H9 (cell line): ENCODE measurements at places on chromosomes 12 and 14. TPM values are rescaled to one million over a fixed set of nuclear protein-coding genes. Genes with fewer than 3 reads are reported as not detected.
A peak's percentile ranks its signal among the peaks of the same experiment; 100 is the strongest.

- H3K4me3 ChIP-seq = no peak overlapping the region
- no peak overlapping the region for H3K27ac ChIP-seq
- DNase-seq = no peak
- H3K36me3 ChIP-seq = no peaks in the 10 kb centered on the region
- no peaks in the 10 kb centered on the region for H3K27me3 ChIP-seq
- H3K4me1 ChIP-seq = no peaks in the 10 kb centered on the region
Measured at GRCh38 chr14:50615552-50615951, 52.6 kb downstream of the SAV1 start.

DNA sequence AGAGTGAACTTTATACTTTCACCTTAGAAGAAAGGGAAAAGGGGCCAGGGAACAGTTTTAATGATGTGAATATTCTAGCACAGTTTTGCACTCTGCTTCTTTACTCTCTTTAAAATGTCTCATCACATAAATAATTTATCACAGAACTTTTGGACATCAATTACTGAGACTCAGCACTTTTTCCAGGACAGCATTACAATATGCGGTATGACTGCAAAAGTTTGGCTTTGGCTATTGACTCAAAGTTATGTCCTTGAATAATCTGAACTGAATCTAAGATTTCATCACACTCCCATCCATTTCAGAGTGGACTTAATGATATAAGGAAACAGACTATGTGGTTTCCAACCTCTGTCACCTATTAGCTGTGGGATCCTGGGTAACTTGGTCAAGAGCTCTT lies 11.7 kb downstream of the CCER1 start:
- DNase-seq = no peak
- H3K27ac ChIP-seq = no peak overlapping the region
- no peaks in the 10 kb centered on the region for H3K36me3 ChIP-seq
- H3K4me1 ChIP-seq = no peaks in the 10 kb centered on the region
- no peak overlapping the region for H3K4me3 ChIP-seq

DNA sequence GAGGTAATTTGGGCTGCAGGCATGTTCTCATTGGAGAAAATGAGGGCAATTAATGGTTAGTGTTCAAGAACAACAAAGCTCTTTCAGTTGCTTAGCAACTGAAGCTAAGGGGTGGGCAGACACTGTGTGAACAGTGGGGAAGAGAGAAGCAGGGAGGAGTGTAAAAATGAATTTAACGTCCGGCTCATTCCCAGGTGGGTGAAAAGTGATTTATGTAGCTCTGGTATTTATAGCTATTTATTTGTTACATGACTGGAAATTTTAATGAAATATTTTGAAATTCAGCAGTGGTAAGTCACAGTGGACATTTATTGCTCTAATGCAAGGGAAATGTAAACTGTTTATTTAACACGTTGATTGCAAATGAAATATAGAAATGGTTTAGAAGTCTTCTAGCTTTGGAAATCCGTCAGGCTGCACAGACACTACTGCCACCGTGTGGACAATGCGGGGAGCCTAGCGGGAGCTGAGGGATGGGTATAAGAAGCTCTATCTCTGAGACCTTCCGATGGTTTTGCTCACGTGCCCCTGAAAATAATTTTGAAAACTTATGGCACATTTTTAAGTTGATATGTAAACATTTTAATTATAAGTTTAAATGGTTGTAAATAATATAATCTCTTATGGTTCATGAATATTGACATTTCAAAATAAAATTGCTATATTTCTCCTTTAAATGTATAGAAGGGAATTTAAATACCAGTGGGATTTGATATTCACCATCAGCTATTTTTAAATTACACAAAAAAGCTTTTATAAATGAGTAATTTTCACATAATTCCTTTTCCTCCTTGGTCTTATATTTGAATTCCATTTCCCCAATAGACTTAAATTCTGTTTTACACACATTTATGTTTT lies 54.4 kb downstream of the E2F7 start:
- peak; percentile 80 for DNase-seq
- no peaks in the 10 kb centered on the region for H3K4me1 ChIP-seq
- H3K27me3 ChIP-seq = no peaks in the 10 kb centered on the region

CACNA1C gene
- 0.81 and 1.1 TPM in 2 replicates for total RNA-seq

DNA sequence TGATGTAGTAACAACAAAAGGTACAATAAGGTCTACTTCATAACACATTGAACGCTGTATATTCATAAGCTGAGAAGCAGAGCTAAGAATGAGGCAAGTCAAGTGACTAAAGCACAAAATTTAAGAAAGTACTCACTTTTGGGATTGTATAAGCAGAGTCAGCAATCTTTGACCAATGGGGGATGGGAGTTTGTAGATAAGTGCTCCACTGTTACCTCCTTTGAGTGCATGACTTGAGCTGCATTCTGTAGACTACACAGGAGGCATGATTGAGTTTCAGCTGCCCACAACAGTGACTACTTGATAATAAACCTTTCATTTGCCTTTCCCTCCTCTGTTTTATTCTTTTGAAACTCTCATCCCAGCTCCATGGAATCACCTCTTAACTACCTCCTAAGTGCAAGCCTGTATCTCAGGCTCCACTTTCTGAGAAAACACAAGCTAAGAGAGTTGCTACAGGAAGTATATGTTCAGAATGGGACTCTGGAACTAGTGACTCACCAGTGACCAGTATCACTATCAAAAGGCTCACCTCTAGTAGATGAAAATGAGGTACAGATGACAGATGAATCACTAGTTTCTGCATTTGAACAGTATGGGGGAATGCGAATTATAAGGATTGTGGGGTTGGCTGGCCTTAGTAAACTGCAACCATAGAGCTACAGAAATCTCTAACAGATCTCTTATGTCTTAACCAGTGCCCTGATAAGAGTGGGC lies 49.2 kb downstream of the SLC35F4 start:
- no peaks in the 10 kb centered on the region for H3K27me3 ChIP-seq
- H3K27ac ChIP-seq = no peak overlapping the region
- 0 out of 2 replicates have a peak, but pooled peaks cover 3% of the 10 kb centered on the region for H3K4me1 ChIP-seq
- H3K4me3 ChIP-seq = no peak overlapping the region

B3GNT4 gene
- total RNA-seq = 0.92 and 1.0 TPM in 2 replicates

DNA sequence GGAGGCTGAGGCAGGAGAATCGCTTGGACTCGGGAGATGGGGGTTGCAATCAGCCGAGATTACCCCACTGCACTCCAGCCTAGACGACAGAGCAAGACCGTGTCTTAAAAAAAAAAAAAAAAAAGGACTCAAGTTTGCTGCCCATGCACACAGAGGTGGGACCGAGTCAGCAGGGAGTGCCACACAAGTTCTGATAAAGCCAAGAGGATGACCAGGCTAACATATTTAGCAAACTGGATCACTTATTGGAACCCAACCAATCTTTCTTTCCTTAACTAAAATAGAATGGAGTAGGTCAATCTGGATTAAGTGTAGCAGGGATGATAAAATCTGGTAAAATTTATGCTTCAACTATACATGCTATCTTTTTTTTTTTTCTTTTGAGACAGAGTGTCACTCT lies 190.4 kb upstream of the FOXN3 start:
- H3K27me3 ChIP-seq = no peaks in the 10 kb centered on the region
- no peak overlapping the region for H3K27ac ChIP-seq
- no peak for DNase-seq

GRCh38 chr12:38813923-38814322 lies 91.5 kb downstream of the CPNE8 start:
- H3K4me1 ChIP-seq = no peaks in the 10 kb centered on the region
- H3K4me3 ChIP-seq = no peak overlapping the region
- H3K27ac ChIP-seq = no peak overlapping the region
- H3K36me3 ChIP-seq = no peaks in the 10 kb centered on the region
- DNase-seq = no peak
- H3K27me3 ChIP-seq = no peaks in the 10 kb centered on the region

DNA sequence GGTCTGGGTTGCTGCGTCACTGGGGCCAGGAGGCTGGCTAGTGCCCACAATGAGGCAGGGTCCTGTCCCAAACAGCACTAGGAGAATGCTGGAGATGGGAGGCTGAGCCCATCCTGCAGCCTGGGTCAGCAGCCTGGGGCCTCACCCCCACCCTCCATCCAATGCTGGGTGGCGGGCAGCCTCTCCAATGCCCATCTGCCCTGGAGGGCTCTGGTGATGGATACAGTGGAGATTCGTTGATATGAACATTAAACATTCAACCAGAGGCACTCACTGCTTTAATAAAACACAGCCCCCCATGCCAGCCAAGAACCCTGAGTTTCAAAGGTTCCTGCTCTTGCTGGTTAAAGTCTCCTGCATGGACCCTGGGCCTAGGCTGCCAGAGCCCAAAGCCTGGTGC lies 19.5 kb upstream of the HHIPL1 start:
- no peak overlapping the region for H3K4me3 ChIP-seq
- no peaks in the 10 kb centered on the region for H3K36me3 ChIP-seq
- H3K27ac ChIP-seq = no peak overlapping the region
- H3K27me3 ChIP-seq = no peaks in the 10 kb centered on the region
- peaks cover 2% of the 10 kb centered on the region; the same call in 1 of the 2 replicates for H3K4me1 ChIP-seq

LUM gene
- not detected in 2 replicates for total RNA-seq
